Stimulated activated CD4-positive, alpha-beta T cell treated with anti-CD3 and anti-CD28 coated beads, Interleukin-2, amount 100 ng/mL, for 4 hours (primary cell): ENCODE measurements at places on chromosomes 16 and 17.

GRCh38 chr17:80036715-80037477 is 454 bp downstream of the CCDC40 start:
- DNase-seq = no peak

GRCh38 chr17:33779234-33779591 is 475.9 kb upstream of the CCL2 start:
- peak; percentile 3 for DNase-seq

DNA sequence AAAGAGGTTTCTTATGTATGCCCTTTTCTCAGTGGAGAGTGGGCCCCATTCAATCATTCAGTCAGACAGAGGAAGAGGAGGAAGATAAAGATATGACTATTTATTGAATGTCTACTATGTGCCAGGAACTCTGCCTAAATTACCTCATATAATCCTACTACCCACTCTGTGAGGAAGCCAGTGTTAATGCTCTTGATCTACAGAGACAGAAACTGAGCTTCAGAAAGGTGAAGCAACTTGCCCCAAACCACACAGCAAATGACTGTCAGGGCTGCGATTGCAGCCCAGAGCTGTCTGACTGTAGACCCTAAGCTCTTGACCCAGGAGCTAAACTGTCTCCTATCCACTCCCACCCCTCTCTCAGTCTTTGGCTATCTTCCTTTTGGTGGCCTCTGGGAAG is 8.4 kb downstream of the SRCIN1 start:
- DNase-seq = no peak

GRCh38 chr17:61770752-61771533 is 92.4 kb downstream of the BRIP1 start:
- DNase-seq = no peak

DNA sequence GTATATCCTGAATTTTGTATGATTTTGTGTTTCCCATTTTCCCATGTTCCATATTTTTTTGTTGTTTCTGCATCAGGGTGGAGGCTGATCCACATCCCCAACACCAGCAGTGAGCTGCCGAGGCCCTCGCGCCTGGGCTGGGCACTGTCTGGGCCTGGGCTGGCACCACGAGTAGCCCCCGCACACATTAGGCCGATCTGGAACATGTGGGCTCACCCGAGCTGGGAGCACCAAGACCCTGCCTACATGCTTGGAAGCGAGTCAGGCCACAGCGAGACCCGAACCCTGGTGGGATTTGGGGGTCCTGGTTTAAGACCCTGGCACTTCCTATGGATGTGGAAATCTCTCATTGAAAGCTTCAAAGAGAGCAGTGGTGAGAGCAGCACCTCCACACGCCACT is 8.5 kb downstream of the KCTD5 start:
- DNase-seq = no peak

DNA sequence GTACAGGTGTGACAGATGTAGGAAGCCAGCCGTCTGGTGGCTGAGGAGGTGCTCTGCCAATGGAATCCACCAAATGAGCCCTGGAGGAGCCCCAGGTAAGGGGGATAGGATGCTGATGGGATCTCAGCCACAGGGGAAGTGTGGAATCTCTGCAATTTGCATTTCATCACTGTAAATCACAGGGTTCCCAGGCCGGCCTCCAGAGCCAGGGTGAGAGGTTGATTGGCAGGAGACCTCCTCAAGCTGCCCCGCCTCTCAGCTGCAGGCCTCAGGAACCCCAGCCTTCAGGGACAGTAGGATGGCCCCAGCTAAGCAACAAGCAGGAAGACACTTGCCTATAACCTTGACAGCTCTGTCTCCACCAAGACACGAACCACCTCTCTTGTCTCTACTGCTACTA is 39.4 kb downstream of the RTN4RL1 start:
- no peak for DNase-seq

DNA sequence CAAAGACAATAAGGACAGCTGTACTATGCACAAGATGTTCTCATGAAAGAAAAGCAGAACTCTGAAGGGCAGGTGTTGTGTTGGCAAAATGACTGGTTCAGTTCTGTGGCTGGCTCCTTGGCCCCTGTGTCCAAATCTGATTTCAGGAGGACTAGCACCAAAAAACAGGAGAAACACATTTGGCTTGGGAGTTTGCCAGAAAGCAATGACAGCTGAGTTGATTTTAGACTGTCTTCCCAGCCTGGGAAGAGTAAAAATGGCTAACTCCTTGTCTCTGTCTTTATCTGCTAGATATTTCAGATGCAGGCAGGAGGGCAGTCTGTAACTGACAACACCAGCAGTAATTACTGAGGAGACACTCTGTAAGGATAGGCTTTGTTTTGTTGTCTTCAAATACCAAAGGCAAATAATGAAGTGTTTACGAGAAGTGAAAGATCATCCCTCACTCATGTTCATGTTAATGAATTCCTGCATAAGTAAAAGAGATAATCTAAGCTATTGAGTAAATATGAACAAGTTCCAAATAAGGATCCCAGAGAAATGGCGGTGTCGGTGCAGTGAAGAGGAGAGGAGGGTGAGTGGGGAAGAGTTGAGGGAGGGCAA is 989.0 kb downstream of the CDH11 start:
- DNase-seq = no peak

- no peak for DNase-seq
Measured at GRCh38 chr17:74959826-74960515, 12.6 kb downstream of the HID1 start.

- DNase-seq = no peak
Measured at GRCh38 chr17:42459801-42460281, 1.2 kb downstream of the ATP6V0A1 start.

GRCh38 chr17:57465610-57466009 is 209.3 kb downstream of the MSI2 start:
- no peak for DNase-seq

DNA sequence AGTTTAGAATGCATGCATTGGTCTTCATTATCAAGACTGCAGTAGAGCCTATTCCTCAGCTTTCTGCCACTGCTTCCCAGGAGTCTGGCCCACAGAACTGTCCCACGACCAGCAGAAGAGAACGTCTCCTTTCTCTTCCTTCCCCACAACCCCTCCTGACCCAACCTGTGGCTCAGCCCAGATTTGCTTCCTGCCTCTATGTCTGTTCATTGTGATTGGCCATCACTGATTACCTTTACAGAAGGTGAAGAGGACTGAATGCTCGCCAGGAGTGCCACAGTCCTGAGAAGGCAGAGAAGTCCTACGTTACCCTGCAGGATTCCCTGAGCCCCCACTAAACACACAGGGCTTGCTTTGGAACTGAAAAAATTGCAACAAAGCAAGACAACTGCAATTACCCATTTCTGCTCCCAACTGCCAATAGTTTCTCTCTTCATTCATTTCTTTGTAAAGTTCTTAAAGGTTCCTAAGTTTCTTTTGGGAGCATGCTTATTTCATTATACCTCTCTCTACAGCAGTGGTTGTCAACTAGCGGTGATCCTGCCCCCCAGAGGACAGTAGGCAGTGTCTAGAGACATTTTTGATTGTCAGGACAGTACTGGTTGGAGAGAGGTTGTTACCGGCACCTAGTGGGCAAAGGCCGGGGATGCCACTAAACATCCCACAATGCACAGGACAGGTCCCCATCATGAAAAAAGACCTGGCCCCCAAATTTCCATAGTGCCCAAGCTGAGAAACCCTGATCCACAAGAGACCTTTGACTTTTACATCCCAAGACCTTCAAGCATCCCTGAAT is 4.5 kb upstream of the NAT9 start:
- no peak for DNase-seq

DNA sequence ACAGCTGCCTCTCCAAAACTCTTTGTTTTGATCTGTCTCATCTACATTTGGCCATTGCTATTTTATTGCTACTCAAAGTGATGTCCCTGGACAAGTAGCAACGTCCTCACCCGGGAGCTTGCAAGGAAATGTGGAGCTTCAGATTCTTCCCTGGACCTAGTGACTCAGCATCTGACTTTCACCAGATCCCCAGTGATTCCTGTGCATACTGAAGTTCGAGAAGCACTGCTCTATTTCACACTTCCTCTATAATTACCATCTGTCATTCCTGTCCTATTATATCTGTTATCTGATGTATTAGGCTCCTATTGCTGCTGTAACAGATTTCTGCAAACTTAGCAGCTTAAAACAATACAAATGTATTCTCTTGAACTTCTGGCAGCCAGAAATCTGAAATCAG is 28.5 kb upstream of the VAT1L start:
- no peak for DNase-seq

GRCh38 chr17:10073941-10074340 is 124.5 kb downstream of the GAS7 start:
- no peak for DNase-seq

DNA sequence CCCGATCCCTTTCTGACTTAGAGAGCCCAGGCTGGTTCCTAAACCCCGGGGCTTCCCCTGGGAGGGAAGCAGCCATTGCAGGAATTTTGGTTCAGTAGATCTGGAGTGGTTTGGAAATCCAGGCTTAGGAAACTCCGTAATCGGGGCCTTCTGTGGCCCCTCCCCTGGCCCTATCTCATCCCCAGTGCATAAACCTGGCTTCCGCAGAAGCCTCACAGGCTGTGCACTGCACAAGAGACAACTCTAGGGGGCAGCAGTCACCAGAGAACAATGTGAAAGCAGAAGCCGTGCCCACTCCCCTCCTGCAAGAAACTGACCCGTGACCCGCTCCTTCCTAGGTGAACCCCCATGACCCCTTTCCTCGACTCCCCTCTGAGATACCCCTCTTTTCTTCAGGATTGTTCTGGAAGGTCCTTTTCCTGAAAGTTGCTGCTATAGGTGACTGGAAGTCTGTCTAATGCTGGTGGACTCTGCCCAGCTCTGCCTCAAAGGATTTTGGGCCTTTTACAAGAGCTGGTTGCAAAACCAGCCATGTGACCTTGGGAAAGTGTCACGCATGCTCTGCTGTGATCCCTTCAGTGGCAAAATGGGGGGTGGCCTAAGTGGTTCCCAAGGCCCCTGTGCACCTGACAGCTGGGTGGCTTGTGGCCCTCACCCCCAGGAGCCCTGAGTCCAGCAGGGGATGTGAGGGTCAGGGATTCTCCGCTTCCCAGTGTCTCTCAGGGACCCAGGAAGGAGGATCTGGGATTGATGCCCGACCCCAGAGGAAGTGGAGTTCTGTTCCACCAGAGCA is 14.4 kb downstream of the GUCY2D start:
- DNase-seq = no peak

DNA sequence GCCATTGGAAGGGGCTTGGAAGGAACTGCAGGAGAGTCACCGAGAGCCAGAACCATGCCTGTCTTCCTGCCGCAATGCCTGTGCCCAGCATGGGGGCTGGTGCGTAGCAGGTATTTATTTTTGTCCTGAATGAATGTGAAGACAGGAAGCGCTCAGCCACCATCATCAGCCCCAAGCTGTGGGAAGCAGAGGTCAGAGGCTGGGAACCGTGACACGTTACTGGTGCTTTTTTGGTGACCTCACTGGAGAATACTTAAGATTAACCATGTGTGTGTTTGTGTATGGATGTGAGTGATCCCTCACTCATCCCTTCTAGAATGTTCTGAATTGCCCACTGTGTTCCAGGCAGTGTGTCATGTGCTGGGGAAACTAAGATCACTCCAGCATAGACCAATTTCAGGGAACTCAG is 343.8 kb downstream of the SNX29 start:
- DNase-seq = no peak

- no peak for DNase-seq
Measured at GRCh38 chr17:77865716-77866115, 92.8 kb upstream of the TNRC6C start.

- DNase-seq = no peak
Measured at GRCh38 chr17:58052407-58052806, 30.8 kb upstream of the DYNLL2 start.

DNA sequence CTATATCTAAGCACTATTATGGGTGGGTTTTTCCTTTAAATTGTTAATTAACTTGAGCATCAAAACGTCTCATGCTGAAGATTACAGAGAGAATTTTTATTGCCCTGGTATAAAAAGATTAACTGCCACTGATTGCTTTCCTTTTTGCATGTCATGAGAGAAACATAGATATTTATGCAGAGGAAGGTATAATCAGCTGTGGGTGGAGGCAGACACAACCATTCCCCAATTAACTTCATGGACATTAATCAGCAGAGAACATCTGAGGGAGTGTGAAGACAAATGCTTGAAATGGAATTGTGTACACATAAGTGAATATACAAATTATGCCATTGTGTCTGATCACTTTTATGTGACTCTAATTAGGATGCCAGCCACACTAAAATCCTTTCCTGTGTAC is 115.2 kb upstream of the CPHXL start:
- no peak for DNase-seq

- DNase-seq = no peak
Measured at GRCh38 chr17:58082341-58082869, 814 bp upstream of the DYNLL2 start.

GRCh38 chr16:62149631-62150030 is 113.4 kb upstream of the CDH8 start:
- no peak for DNase-seq
